ENCODE measurements at places on chromosomes 3 and 15.

GRCh38 chr3:10806006-10806405, 10.0 kb upstream of the SLC6A11 start:
- DNase-seq, result no peak

GRCh38 chr3:55163421-55163820, 235.6 kb upstream of the LRTM1 start:
- DNase-seq, result no peak

DNA sequence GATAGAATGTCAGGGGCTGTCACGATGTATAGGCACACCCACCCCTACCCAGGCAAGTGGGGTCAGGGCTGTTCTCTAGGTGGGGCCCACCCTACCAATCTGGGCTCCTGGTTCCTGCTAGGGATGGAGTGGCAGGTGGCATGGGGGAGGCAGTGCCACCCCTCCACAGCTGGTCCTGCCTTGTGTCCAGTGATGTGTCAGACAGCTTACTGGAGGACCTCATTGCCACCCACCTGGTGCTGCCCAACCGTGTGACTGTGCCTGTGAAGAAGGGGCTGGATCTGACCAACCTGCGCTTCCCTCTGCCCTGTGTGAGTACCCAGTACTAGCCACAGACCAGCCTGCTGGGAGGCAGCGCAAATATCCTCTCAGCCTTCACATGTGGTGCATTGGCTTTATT, 27.5 kb downstream of the ESYT3 start:
- no peak for DNase-seq

- DNase-seq, result no peak
Observed at GRCh38 chr15:23416349-23417276, 30.4 kb downstream of the GOLGA6L2 start.

- DNase-seq, result no peak
Observed at GRCh38 chr3:106029954-106030626, 161.3 kb upstream of the CBLB start.

DNA sequence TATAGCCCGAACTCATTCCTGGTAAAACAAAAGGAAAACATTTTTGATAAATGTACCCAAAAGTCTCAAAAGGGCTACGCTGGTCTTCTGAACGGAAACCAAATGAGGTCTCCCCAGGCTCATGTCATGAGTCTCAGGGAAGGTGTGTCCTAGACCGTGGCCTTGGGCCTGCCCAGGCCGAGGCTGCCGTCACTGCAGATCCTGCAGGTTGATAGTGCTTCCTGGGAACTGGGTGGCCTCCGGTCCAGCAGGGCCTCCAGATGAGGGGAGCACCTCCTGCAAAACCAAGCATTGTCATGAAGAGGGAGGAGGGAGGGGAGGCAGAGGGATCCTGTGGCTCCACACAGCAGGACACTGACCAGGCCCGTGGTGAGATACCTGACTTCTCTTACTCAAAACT, 37.5 kb downstream of the ZXDC start:
- DNase-seq, result no peak

GRCh38 chr15:25799906-25800700, 63.0 kb downstream of the ATP10A start:
- no peak for DNase-seq

DNA sequence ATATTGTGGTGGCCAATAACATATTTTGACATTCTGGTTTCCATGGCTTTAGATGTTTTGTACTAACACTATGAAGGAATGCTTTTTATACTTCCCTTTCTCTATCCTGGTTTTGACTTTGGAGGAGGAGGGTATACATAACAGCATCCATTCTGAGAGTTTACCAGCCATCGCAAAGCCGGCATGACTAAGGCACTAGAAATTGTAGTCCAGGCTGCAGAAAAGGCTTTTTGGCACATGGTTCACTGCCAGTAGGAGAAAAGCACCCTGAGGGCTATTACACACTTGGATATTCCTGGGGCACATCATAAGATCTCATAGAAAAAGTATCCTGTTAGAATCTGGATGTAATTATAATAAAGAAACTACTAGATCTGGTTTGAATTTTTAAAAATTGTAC, 101.8 kb downstream of the STT3B start:
- no peak for DNase-seq

DNA sequence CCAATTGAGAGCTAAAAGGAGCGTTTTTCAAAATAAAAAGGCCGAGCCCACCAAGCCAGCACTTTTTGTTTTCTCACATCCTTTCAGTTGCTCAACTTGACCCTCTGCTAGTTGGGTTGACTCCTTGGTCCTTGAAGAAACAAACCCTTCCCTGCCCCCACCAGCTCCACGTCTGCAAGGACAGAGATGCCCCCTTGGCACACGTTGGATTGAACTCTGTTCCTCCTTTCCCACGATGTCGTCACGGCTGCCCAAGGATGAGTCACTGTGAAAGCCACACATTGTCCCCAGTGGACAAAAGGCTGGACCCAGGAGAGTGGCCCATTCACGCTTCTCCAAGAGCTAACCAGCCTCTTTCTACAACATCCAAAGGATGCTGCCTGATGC, 43.0 kb upstream of the SPATA12 start:
- DNase-seq, result no peak

Measured in renal cortex interstitium (tissue), 15 donors.